ENCODE measurements at places on chromosomes 2 and 18.

DNA sequence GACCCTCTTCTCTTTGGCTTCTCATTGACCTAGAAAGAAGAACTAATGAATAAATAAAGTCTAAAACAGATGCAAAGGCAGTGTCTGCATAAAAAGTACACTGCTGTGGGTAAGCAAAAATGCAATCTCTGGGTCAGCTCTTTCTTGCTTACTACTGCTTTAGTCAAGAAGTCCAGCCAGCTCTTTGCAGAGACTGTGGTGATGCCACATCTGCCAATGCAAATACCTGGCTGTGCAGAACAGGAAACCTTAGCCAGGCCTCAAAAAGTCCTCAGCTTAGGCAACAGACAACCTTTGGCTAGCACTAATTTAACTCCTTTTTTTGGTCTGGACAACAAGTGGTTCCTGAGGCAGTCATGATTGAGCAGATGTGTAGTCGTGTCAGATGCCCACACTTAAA, 73.6 kb upstream of the RND3 start:
- DNase-seq = no peak

- peak; percentile 56 for DNase-seq
These were observed 43.5 kb downstream of the FBLN7 start for GRCh38 chr2:112181571-112182290.

- no peak for DNase-seq
These were observed 34.9 kb downstream of the SMAD7 start for GRCh38 chr18:48915626-48916425.

DNA sequence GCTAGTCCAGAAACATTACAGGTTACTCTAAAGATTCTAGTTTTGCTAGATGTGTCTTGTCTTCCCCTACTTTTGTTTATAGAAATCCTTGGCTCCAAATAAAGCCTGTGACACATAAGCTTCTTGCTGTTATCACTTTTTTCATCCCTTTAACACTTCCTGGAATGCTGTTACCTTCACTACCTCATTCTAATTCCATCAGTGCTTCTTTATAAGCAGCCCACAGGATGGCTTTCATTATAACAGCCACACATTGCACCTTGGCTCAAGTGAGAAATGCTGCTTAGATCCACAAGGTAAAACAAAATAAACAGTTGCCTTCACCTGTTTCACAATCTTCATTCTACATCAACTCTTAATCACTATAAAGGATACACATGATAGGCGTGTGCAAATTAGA, 221.7 kb downstream of the SLC8A1 start:
- DNase-seq = no peak

DNA sequence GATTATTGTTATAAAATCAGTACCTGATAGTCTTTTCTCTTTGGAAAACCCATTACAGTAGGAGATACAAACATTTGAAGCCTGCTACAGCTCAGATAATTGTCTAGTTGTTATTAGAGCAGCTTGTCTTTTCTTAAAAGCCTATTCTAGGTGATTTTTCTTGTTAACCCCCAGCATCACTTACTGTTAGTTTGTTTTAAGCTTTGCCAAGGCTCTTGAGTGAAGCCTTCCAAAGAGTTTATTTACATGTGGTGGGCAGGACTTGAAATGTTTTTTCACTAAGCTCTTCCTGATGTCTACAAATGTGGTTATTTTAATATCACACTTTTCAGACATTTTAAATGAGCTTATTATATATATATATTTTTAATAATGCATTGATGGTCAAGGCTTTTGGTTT, 791.3 kb downstream of the PLCL1 start:
- DNase-seq = no peak

GRCh38 chr2:30213326-30213725, 18.0 kb upstream of the LBH start:
- DNase-seq = no peak

DNA sequence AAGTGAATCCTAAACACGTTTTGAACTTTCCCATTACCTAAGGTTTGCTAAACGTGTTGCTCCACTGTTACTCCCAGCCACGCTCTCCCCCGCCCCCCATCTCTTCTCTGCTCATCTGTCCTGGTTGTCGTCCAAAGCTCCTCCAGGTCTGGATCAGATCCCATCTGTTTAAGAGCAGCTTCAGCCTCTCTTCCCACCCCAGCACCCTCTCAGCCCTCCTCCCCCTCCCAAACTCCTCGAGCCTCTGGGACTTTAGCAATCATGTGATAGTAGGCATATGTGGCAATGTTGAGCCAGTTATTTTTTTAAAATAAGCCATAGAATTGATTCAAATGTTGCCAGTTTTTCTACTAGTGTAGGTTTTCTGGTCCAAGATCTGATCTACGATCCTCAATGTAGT, 20.0 kb upstream of the LPIN1 start:
- no peak for DNase-seq

- DNase-seq = no peak
These were observed 172.0 kb downstream of the ZFP36L2 start for GRCh38 chr2:43054367-43054766.

- DNase-seq = no peak
These were observed 103.8 kb upstream of the NEDD4L start for GRCh38 chr18:57940166-57940660.

DNA sequence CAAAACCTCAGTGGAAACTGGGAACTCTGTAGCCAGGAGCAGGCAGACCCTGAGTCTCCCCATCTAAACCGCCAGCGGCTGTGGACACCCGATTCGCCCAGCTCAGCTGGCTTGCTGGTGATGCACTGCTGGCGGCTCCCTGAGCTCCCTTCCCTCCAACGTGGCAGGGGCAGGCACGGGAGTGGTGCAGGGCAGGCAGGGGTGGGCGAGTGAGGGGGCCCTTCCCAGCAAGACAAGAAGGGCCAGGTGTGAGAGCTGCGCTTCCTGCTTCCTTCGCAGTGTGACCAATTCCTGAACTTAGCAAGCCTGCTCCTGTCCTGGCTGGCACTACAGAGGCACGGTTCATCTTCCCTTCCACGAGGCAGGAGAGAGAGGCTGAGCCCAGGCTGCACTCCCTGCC, 12.3 kb upstream of the SEMA4C start:
- no peak for DNase-seq

DNA sequence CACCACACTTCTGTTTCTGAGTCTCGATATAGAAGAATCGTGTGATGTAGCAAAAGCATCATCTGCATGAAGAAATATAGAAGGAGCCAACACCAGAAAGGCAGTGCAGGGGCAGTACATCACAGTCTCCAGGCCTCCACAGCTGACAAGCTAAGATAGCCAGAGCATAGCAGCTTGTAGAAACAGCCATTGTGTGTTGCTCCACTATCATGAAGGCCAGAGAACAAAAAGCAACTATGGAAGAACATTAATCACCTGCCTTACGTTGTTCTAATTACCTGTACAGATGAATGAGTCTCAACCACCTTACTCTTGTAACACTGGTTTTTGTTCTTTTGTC, 129.0 kb downstream of the RND3 start:
- no peak for DNase-seq
